ENCODE measurements at places on chromosomes 2 and 18. TPM values are rescaled to one million over a fixed set of nuclear protein-coding genes. Genes with fewer than 3 reads are reported as not detected.
A peak's percentile ranks its signal among the peaks of the same experiment; 100 is the strongest.

DNA sequence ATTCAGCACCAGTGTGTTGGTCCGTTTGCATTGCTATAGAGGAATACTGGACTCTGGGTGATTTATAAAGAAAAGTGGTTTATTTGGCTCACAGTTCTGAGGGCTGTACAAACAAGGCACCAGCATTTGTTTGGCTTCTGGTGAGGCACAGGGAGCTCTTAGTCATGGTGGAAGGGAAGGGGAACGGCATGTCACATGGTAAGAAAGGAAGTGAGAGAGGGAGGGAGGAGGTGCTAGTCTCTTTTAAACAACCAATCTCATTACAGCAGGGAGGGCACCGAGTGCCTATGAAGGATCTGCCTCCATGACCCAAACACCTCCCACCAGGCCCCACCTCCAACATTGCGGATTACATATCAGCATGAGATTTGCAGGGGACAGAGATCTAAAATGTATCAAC is 143.9 kb upstream of the DLX2 start:
- H3K27ac ChIP-seq, result no peak overlapping the region
- H3K4me3 ChIP-seq, result no peak overlapping the region
- no peaks in the 10 kb centered on the region for H3K36me3 ChIP-seq
- no peaks in the 10 kb centered on the region for H3K4me1 ChIP-seq
- no peaks in the 10 kb centered on the region for H3K27me3 ChIP-seq

DNA sequence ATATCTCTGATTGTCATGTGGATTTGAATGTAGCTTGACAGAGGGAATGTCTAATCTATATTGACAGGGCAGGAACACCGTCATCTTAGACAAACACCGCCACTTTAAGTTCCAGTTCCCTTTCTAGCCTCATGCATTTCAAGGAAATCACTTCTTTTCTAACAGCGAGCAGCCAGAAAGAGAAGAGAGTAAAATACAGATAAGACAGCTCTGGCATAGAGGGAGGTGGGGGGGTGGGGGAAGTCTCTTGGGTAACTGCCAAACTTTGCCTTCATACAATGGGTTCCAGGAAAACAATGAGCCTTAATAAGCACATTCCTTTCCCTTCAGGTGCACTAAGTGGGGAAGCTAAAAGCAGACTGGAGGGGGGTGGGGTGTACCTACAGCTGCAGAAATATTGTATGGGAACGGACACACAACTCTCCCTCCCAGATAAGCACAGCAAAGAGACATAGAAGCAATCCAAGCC is 37.2 kb downstream of the CASP10 start:
- H3K36me3 ChIP-seq, result peaks cover 36% of the 10 kb centered on the region
- no peaks in the 10 kb centered on the region for H3K27me3 ChIP-seq
- H3K4me3 ChIP-seq, result no peak overlapping the region
- peaks cover 27% of the 10 kb centered on the region for H3K4me1 ChIP-seq
- peak; percentile 51 for DNase-seq
- no peak overlapping the region for H3K27ac ChIP-seq

- H3K4me1 ChIP-seq, result peaks cover 4% of the 10 kb centered on the region
- no peaks in the 10 kb centered on the region for H3K27me3 ChIP-seq
- H3K36me3 ChIP-seq, result no peaks in the 10 kb centered on the region
- H3K27ac ChIP-seq, result no peak overlapping the region
- DNase-seq, result peak; percentile 37
These were observed 10.5 kb upstream of the KLF7 start for GRCh38 chr2:207176247-207176646.

GRCh38 chr2:240455272-240455646 is 19.8 kb downstream of the GPC1 start:
- peaks cover 8% of the 10 kb centered on the region for H3K27me3 ChIP-seq
- H3K36me3 ChIP-seq, result no peaks in the 10 kb centered on the region
- H3K27ac ChIP-seq, result no peak overlapping the region

PSMA8 gene
- total RNA-seq, result 1.0 TPM

PUM2 gene
- total RNA-seq, result 163 TPM

ECEL1 gene
- total RNA-seq, result 0.27 TPM

ABCB11 gene
- not detected for total RNA-seq

MBD5 gene
- 69.7 TPM for total RNA-seq

CHRND gene
- not detected for total RNA-seq

GALNT13 gene
- not detected for total RNA-seq

DNA sequence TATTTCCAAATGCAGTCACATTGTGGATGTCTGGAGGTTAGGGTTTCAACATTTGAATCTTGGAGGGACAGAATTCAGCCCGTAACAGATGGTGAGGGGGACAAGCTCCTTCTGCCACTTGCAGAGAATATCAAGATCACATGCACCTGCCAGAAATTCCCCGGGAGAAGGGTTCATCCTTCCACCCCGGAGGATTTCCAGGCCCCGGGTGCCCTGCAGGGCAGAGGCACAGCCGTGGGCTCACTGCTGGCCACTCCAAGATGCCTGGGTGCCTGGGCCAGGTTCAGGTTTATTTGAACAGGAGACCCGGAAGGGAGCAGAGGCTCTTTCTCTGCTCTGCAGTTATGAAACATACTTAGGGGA is 38.2 kb upstream of the MGAT4A start:
- no peaks in the 10 kb centered on the region for H3K36me3 ChIP-seq
- peaks cover 54% of the 10 kb centered on the region for H3K4me1 ChIP-seq
- no peak overlapping the region for H3K4me3 ChIP-seq
- no peak for DNase-seq

DNA sequence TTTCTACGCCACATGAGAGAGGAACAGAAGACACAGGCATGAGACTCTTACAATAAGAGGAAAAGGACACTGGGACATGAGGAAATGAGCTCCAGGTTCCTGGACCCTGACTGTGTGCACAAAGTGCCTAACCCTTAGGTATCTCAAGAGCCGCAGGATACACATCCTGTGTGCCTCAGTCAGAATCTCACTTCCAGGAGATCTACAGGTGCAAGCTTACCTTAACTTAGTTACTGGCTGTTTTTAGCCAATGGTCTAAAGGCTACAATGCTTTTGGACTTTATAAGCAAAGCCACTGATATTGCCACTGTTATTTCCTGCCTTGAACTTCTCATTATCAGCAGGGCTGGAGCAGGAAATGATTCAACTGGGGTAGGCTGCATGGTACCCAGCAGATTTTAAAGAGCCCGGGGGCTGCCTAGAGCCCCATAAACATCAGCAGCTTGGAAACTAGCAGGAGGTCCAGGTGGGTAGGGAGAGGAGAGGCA is 254.4 kb downstream of the ZNF521 start:
- H3K4me1 ChIP-seq, result no peaks in the 10 kb centered on the region
- H3K27ac ChIP-seq, result no peak overlapping the region
- no peak overlapping the region for H3K4me3 ChIP-seq
- no peak for DNase-seq

G6PC2 gene
- not detected for total RNA-seq

DNA sequence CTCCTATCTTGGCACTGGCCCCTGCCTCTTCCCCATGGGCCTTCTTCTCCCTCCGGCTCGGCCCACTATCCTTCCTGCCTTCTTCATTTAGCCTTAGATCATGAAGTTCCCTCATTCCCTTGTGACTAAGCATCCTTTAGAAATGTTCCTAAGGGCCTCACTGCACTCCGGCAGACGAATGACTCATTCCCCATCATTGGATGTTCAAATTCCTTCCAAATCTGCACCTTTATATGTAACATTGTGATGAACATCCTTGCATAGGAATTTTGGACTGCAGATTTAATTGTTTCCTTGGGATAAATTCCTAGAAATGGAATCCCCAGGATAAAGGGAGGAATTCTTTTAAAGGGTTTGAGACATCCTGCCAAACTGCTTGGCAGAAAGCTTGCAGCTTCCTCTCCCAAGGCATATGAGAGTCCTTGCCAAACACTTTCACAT is 19.0 kb downstream of the CRACDL start:
- no peaks in the 10 kb centered on the region for H3K4me1 ChIP-seq
- H3K36me3 ChIP-seq, result no peaks in the 10 kb centered on the region
- DNase-seq, result no peak
- H3K27ac ChIP-seq, result no peak overlapping the region
- no peak overlapping the region for H3K4me3 ChIP-seq

GPR39 gene
- total RNA-seq, result not detected

DSG1 gene
- not detected for total RNA-seq

DNA sequence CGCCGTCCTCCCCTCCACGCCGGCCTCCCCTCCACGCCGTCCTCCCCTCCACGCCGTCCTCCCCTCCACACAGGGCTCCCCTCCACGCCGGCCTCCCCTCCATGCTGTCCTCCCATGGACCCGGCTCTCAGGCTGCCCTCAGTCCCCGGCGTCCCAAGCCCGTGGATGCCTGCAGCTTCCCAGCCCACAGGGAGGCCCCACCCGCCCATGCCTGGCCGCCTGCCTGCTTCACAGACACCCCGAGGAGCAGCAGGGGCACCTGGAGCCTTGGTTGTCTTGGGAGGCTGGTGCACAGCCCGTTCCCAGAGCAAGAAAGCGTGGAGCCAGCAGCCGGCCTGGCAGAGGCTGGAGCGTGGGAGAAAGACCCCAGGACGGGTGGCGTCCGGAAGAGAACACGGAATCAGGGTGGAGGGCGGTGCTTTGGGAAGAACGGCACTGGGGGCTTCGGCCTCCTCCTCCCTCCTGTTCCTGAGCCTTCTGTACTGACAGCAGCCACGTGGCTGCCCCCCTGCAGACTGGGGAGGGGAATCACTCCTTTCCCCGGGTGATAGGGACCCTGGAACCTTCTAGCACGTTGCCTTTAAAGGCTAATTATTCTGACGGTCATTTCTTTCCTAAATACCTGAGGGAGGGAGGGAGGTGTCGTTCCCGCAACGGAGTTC is 26.2 kb upstream of the KCNG2 start:
- no peaks in the 10 kb centered on the region for H3K4me1 ChIP-seq
- H3K27me3 ChIP-seq, result no peaks in the 10 kb centered on the region
- H3K4me3 ChIP-seq, result no peak overlapping the region

RUFY4 gene
- not detected for total RNA-seq

DNA sequence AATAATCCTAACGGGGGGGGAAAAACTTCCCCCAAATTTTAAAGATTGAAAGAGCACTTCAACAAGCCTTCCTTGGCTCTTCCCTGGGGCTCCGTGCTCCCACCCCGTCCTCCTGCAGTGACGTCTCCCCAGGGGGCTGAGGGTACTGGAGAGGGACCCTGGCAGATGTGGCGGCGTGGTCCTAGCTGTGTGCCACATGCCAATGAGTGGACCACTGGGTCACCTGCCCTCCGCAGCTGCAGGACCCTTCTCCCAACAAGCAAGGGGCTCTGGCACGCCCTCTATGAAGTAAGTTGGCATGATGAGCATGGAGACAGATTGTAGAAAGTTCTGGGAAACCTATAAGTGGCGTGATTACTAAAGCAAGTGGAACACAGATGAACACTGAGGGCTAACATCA is 46.7 kb downstream of the PXDN start:
- no peaks in the 10 kb centered on the region for H3K4me1 ChIP-seq
- H3K27me3 ChIP-seq, result no peaks in the 10 kb centered on the region
- H3K4me3 ChIP-seq, result no peak overlapping the region
- no peaks in the 10 kb centered on the region for H3K36me3 ChIP-seq
- no peak overlapping the region for H3K27ac ChIP-seq

DNA sequence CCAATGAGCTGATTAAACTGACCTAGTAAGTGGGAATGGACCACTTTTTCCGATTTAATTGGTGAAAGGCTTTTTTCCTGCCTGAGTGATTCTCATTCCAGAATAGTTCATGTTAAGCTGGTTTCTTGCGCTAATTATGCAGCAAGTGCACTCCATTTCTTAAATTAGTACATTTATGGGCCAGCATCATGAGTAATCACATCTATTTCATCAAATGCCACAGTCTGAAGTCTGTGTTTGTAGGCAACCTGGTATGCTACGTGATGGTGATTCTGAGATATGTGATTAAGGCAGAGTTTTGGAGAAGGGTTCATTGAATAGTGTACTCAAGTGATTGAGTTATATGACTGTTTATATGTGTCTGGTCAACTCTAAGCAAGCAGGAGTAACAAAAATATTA is 128.0 kb upstream of the BOD1L2 start:
- no peaks in the 10 kb centered on the region for H3K27me3 ChIP-seq
- no peak overlapping the region for H3K4me3 ChIP-seq
- DNase-seq, result no peak
- no peaks in the 10 kb centered on the region for H3K36me3 ChIP-seq

CDH2 gene
- not detected for total RNA-seq

BOLA3 gene
- 7.5 TPM for total RNA-seq

DNA sequence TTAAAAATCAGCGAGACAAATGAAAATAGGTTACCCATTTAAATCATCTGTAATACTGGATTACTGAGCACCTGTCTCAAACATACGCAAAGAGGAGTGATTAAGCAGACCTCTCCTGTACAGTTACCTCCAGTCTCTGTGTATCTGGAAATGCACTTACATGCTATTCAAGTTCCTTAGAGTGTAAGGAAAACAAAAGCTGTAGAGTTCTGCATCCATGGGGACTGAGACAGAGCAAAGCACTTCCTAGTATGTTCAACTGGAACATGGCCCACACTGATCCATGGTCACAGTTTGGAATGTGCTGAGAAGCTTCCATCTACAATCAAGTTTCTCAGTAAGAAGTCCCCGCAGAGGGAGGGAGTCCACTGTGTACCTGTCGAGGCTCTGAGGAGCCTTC is 63.9 kb downstream of the PPP4R1 start:
- H3K4me1 ChIP-seq, result no peaks in the 10 kb centered on the region
- H3K36me3 ChIP-seq, result peaks cover 12% of the 10 kb centered on the region
- DNase-seq, result no peak
- H3K4me3 ChIP-seq, result no peak overlapping the region
- H3K27ac ChIP-seq, result no peak overlapping the region

DNA sequence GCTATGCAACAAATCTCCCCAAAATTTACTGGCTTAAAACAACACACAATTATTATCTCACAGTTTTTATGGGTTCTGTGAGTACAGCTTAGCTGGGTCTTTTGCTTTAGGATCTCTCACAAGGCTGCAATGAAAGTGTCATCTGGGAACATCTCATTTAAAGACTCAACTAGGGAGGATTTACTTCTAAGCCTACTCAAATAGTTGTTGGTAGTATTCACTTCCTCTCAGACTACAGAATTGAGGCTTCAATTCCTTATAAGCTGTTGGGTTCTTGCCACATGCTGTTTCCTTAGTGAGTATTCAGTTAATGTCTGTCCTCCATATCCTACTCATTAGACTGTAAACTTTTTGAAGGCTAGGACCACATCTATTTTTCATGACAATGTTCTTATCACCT is 72.3 kb downstream of the MDH1 start:
- no peaks in the 10 kb centered on the region for H3K36me3 ChIP-seq
- no peak overlapping the region for H3K27ac ChIP-seq
- DNase-seq, result no peak
- no peak overlapping the region for H3K4me3 ChIP-seq

DNA sequence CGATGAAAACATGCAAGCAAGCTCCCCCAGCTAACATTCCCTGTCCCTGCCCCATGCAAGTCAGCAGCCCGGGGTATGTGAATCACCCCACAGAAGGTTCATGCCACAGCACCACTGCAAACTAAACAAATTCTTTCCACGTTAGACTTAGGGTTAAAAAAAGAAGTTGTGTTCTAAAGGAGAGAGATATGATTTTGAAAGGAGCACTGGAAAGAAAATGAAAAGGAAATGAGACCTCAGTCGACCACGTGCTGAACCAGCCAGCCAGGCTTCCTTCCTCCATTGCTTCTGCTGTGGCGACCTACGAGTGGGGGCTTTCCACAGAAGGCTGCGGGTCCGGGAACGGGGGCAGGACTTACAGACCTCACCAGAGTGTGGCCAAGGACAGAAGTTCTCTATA is 52.0 kb downstream of the ARL4C start:
- H3K36me3 ChIP-seq, result no peaks in the 10 kb centered on the region
- H3K27ac ChIP-seq, result peak overlapping the region; percentile 95
- H3K4me1 ChIP-seq, result peaks cover 71% of the 10 kb centered on the region
- DNase-seq, result peak; percentile 91
- H3K4me3 ChIP-seq, result no peak overlapping the region
- H3K27me3 ChIP-seq, result no peaks in the 10 kb centered on the region

GRCh38 chr2:108364676-108365297 is 13.0 kb upstream of the SULT1C4 start:
- no peak overlapping the region for H3K27ac ChIP-seq
- no peaks in the 10 kb centered on the region for H3K4me1 ChIP-seq
- no peak for DNase-seq

All from B cell (primary cell).